Metanephros (tissue), 2 donors: ENCODE measurements at places on chromosomes 3 and 15. TPM values are rescaled to one million over a fixed set of nuclear protein-coding genes. Genes with fewer than 3 reads are reported as not detected.

The SRGAP3 gene
- 30.8 TPM for total RNA-seq

The FHIT gene
- total RNA-seq: 19.4 TPM

The CCR8 gene
- total RNA-seq: not detected

The ECE2 gene
- not detected for total RNA-seq

The EIF4A2 gene
- 609 TPM for total RNA-seq

The DYNC1LI1 gene
- total RNA-seq: 28.4 TPM

The CIDEC gene
- total RNA-seq: 0.18 TPM

The SSUH2 gene
- 4.4 TPM for total RNA-seq

The IMPDH2 gene
- total RNA-seq: 214 TPM

The CSPG5 gene
- 1.3 TPM for total RNA-seq
